ENCODE measurements at places on chromosomes 6 and 20.

DNA sequence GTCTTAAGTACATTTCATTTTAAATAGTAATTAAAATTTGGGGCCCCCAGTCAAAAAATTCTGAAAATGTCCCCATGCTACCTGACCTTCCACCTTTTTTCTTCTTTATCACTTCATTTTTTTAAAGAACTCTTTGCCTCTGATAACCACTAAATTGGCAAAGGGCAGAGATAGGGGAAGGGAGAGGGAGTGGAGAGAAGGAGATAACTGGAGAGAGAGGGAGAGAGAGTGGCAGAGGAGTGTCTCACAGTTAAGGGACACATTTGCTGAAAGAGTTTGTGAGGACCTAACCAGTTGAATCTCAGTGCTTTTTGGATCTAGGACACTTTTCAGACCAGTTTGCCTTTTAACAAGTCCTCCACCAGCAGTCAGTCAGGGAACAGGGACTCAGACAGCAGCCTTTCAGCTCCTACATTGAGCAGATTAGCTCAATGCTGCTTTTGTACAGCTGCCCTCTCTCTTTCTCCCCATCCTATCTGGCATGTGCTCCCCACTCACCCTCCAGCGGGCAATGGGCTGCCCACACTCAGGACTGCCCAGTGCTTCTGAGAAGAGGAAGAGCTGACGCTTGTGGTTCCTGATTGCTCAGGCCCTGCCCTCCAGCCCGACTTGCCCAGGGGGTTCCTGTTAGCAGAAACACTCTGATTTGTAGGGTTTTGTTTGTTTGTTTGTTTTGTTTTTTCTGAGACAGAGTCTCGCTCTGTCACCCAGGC, 14.4 kb downstream of the ARMC2 start:
- no peak for DNase-seq

DNA sequence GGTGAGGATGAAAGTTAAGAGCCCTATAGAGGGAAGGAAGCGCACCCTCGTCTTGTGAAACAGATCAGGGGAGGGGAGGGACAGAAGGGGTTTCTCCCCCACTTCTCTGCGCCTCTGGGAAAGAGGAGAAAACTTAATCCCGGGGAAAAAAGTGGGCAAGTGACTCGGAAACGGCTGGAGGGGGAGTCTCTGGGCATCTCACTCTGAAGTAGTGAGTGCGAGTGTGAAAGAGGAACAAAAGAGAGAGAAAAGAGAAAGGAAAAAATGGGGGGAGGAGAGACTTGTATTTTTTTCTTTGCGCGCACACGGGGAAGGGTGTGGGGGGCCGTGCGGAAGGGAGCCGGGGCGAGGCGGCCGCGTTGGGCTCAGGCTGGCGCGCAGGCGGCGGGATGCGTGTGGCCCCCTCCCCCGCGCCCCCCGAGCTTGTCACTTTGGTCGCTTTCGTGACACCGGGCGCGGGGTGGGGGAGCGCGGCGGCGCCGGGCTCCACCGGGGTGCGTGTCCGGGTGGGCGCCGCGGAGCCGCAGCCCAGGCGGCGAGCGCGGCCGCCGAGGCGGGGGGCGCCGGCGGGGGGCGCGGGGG, 454 bp downstream of the L3MBTL3 start:
- DNase-seq, result peak; percentile 53

DNA sequence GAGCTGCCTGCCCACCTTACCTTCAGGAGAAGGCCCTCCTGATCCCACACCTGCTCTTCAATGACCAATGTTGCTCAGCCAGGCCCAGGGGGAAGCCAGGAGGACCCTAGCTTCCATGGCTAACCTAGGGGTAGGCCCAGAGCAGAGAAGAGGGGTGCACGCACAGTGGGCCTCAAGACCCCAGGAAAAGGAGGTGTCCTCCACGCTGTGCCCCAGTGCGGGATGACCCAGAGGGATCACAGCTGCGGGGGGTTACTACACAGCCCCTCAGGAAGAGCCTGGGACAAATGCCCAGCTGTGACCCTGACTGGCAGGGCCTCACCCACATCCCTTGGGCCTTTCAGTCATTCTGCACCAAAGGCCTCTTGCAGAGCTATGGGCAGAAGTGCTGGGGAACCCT, 31.6 kb upstream of the APMAP start:
- DNase-seq, result no peak

- no peak for DNase-seq
These were observed 159.6 kb downstream of the BACH2 start for GRCh38 chr6:90136837-90137568.

- DNase-seq, result no peak
These were observed 258.4 kb downstream of the SLC35F1 start for GRCh38 chr6:118165500-118165899.

- DNase-seq, result peak; percentile 76
These were observed 21.0 kb downstream of the SULF2 start for GRCh38 chr20:47764154-47764733.

DNA sequence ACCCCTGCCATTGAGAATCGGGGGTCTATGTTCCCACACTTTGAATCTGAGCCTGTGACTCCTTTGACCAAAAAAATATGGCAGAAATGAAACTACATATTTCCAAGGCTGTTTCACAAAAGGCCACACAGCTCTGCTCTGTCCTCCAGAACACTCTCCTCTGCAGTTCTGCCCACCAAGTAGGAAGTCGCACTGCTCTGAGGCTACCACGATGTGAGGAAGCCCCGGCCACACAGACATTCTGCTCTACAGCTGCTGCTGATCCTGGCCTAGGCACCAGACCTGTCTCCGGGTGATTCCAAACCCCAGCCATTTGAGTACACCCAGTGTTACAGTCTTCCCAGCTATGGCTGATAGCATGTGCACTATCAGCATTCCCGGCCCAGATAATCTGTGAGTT, 85.1 kb downstream of the LYRM4 start:
- DNase-seq, result no peak

- DNase-seq, result no peak
These were observed 7.5 kb downstream of the AFG1L start for GRCh38 chr6:108302386-108302785.

DNA sequence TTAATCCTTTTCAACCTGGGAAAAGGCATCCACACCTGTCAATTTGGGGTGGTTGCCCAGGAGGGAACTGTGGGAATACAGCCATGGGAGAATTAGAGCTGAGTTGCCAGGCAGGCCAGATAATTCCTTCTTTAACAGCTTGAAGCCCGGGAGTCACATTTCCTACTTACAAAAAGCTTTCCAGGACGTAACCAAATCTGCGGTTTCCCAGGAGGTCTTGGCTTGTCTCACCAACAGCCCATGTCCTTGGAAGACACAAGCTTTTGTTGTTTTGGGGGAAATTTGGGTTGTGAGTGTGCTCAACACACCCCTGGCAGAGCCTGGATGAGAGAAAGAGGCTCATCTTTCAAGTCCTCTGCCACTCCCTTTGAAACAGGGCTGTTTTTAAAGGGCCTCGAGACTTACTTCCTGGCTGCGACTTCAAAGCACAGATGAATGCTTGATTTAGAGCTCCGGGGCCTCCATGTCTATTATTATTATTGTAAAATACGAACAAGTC, 465.9 kb upstream of the BTBD3 start:
- DNase-seq, result no peak

- DNase-seq, result no peak
These were observed 37.3 kb downstream of the EZR start for GRCh38 chr6:158781692-158782373.

DNA sequence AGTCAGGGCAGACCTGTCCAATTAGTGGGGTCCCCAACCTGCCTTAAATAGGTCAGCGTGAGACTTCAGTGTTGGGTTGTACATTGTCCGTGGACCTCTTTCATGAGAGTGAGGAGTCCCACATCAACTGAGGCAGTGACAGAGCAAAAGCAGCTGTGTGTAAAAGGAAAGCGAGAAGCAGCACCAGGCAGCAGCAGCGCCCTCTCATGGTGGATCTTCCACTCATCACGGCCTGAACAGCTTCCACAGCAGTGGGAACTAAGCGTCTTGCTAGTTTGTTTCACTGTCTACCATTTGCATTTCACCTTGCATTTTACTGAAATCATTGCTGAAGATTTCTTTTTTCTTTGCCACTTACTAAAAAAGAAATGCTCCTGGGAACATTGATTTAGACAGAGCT, 333.8 kb downstream of the PKHD1 start:
- peak; percentile 43 for DNase-seq

DNA sequence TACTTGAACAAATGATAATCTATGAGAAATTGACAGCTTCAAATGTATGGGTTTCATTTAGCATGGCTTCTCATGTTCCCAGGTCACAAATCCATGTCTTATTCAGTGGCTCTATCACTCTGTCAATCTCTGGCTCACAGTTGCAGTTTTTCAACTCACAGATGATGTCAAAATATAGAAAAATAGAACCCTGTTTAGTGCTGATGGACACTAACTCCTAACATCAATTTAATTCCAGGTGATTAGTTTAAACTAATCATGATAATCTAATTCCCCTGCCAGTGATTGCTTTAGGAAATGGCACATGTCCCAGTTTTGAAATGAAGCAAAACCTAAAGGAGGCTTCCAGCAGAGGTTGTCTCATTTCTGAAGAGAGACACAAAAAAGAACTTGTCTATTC, 13.0 kb downstream of the KHDC1 start:
- no peak for DNase-seq

GRCh38 chr6:114389111-114389510, 46.3 kb upstream of the HS3ST5 start:
- no peak for DNase-seq

DNA sequence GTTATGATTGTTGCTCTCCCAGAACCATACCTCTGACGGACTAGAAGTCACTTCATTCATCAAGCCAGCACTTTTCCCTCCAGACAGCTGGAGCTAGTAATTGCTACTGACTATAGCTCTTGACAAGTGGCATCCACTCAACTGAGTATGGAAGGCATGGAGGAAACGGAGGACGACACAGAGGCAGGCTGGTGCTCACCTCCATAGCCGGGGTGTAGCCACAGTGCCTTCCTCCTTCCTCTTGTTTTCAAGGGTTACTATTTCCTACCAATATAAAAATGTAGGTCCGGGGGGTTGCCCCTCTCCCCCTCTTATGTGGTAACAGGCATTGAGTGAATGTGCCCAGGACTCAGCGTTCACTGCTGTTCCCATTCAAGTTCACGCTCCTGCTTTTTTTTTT, 23.5 kb upstream of the FOXC1 start:
- no peak for DNase-seq

GRCh38 chr6:112155886-112156285, 68.5 kb downstream of the FAM229B start:
- DNase-seq, result no peak

DNA sequence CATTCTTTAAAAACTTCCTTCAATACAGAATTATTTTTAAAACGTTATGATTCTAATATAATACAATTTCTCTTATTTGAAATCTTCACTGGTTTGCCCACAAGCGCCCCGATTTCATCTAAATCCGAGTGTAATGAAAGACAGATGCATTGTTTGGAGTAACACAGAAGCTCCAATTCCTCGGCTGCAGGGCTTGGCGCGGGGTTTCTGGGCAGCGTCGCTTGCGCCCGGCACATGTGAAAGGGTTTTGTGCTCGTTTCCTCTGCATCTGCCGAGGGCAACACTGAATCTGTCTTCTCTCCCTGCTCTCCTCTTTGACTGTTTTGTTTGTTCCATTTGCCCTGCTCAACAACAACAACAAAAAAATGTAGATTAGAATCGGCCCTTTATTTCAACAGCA, 248.6 kb upstream of the QKI start:
- DNase-seq, result no peak

DNA sequence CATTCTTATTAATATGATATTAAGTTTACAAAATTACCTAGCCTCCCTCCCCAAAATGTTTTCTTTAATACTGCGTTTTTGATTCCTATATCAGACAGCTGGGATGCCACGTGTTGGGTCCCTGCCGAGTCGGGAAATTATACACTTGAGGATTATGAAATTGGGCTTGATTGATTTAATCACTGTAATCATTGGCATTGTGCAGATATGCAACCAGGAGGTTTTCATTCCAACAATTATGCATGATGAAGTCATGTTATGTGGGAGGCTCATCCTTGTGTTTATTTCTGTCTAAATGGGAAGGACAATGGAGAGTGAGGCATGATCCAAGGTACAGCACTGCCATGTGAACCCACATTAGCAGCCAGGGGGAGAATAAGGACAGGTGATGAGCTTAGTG, 30.6 kb upstream of the RIPOR2 start:
- no peak for DNase-seq

- DNase-seq, result no peak
These were observed 93.0 kb downstream of the ANKRD6 start for GRCh38 chr6:89525786-89526562.

DNA sequence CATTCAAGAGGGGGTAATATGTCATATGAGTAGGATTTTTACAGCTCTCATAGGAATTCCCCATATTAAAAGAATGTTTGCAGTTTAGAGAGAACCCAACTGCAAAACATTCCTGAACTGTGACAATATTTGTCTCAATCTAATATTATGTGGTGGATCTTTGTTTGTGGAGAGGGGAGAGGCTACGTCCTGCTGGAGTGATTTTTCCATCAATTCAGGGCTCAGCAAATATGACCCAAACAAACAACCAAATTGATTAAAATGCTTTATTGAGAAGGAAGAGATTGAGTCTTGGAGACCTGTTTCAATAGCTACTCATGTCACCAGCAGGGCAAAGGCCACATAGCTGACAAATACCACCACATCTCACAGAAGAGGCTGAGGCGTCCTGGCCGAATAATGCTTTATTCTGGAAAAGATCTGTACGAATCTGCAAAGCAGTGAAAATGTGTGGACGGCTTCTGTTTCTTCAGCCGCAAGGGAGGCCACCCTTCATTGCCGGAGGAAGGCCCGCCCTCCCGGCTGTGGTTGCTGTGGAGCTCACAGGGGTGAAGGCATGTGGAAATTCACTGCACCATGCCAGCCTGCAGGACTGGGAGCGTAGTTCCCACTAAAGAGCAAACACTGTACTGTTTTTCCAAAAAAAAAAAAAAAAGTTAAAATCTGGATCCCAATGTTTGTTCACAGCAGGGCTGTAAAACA, 89.7 kb upstream of the QKI start:
- no peak for DNase-seq
